ENCODE measurements at places on chromosomes 4 and X. TPM values are rescaled to one million over a fixed set of nuclear protein-coding genes. Genes with fewer than 3 reads are reported as not detected.
A peak's percentile ranks its signal among the peaks of the same experiment; 100 is the strongest.

TLR6 gene
- 2.9 TPM for total RNA-seq

GRCh38 chr4:185656467-185656931 lies 121.2 kb upstream of the PDLIM3 start:
- H3K27me3 ChIP-seq = no peaks in the 10 kb centered on the region
- DNase-seq = no peak
- peaks cover 12% of the 10 kb centered on the region for H3K36me3 ChIP-seq
- peaks cover 48% of the 10 kb centered on the region for H3K4me1 ChIP-seq
- peak overlapping the region; percentile 77 for H3K27ac ChIP-seq

NEUROG2 gene
- total RNA-seq = not detected

- H3K27me3 ChIP-seq = peaks cover 8% of the 10 kb centered on the region
- peaks cover 24% of the 10 kb centered on the region for H3K4me1 ChIP-seq
- no peaks in the 10 kb centered on the region for H3K36me3 ChIP-seq
- DNase-seq = no peak
- H3K27ac ChIP-seq = no peak overlapping the region
- no peak overlapping the region for H3K4me3 ChIP-seq
Measured at GRCh38 chr4:23876418-23877089, 13.3 kb downstream of the PPARGC1A start.

TMPRSS11E gene
- not detected for total RNA-seq

- H3K36me3 ChIP-seq = no peaks in the 10 kb centered on the region
- peaks cover 10% of the 10 kb centered on the region for H3K4me1 ChIP-seq
- no peak for DNase-seq
- no peak overlapping the region for H3K27ac ChIP-seq
- H3K27me3 ChIP-seq = no peaks in the 10 kb centered on the region
- no peak overlapping the region for H3K4me3 ChIP-seq
Measured at GRCh38 chr4:117481742-117482141, 396.4 kb upstream of the TRAM1L1 start.

GRCh38 chr4:102326951-102327350 lies 18.3 kb downstream of the SLC39A8 start:
- H3K27me3 ChIP-seq = peaks cover 3% of the 10 kb centered on the region
- peaks cover 4% of the 10 kb centered on the region for H3K36me3 ChIP-seq
- no peak overlapping the region for H3K27ac ChIP-seq
- no peaks in the 10 kb centered on the region for H3K4me1 ChIP-seq
- DNase-seq = no peak
- H3K4me3 ChIP-seq = no peak overlapping the region

DNA sequence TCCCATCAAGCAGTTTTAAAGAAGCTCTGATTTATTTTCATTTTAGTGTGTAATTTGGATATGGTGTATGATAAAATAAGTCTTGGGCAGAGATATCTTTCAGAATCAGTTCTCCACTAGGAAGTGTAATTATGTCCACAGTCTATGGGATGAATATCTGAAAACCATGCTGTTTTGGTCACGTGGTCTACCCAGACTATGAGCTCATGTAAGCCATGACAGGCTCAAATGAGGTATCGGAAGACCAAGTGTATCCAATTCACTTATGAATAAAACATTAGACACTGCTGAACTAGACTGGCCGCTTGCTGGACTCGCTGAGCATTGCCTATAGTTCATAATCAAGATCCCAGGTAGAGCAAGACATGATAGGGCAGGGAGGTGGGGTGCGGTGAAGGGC lies 50.5 kb downstream of the SOD3 start:
- no peak overlapping the region for H3K4me3 ChIP-seq
- H3K27ac ChIP-seq = no peak overlapping the region
- no peaks in the 10 kb centered on the region for H3K27me3 ChIP-seq
- DNase-seq = no peak
- H3K36me3 ChIP-seq = peaks cover 6% of the 10 kb centered on the region

PRRG1 gene
- 10.8 TPM for total RNA-seq

DNA sequence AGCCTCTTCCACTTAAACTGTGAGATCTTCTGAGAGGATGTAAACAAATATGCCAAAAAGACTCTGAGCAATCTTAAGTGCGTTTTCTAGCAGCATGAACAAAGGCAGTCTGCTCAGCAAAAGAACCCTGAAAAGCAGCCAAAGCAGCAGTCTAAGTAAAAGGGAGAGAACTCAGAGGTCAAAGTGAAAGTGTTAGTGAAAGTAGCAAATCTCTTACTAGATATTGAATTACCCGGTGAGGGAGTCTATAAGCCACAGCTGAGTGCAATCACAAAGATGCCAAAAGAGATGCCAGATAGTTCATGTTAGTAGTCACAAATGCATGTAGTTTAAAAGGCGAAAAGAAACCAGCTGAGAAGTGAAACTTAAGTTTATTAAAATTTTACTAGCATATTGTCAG lies 7.9 kb upstream of the GNRHR start:
- H3K36me3 ChIP-seq = no peaks in the 10 kb centered on the region
- no peak for DNase-seq
- no peaks in the 10 kb centered on the region for H3K27me3 ChIP-seq
- no peak overlapping the region for H3K27ac ChIP-seq
- peaks cover 10% of the 10 kb centered on the region for H3K4me1 ChIP-seq
- no peak overlapping the region for H3K4me3 ChIP-seq

ARHGEF38 gene
- total RNA-seq = not detected

DNA sequence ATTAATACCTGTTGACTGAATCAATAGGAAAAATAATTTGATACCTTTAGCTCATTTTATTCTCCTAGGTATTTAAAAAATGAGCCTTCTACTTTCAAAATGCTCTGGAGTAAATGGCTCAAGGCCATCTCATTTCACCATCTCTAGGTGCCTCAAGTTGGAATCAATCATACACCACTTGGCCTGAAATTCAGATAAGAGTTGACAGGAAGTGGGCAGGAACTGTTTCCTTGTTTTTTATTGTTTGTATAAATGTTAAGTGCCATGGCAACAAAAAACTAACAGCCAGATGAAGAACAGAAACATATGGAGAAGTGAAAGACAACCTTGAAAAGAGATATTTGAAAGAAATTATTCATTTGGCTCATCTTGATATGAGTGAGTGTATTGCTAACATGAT lies 12.4 kb downstream of the LIMCH1 start:
- H3K36me3 ChIP-seq = no peaks in the 10 kb centered on the region
- no peak overlapping the region for H3K4me3 ChIP-seq

GRCh38 chr4:184267673-184268583 lies 50.3 kb upstream of the ENPP6 start:
- DNase-seq = no peak
- H3K4me1 ChIP-seq = peaks cover 31% of the 10 kb centered on the region
- H3K36me3 ChIP-seq = no peaks in the 10 kb centered on the region
- H3K4me3 ChIP-seq = peak overlapping the region; percentile 57
- H3K27me3 ChIP-seq = no peaks in the 10 kb centered on the region

MAGEB1 gene
- not detected for total RNA-seq

DNA sequence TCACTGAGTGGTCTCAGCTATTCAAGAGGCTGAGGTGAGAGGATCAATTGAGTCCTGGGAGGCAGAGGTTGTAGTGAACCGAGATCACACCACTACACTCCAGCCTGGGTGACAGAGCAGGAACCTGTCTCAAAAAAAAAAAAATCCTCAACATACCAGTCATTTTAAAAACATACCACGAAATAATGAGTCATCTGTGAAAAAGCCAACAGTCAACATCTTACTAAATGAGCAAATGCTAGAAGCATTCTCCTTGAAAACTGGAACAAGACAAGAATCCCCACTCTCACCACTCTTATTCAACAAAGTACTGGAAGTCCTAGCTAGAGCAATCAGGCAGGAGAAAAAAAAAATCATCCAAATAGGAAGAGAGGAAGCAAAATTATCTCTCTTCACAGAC lies 104.0 kb upstream of the ARHGEF9 start:
- H3K4me1 ChIP-seq = peaks cover 10% of the 10 kb centered on the region
- H3K36me3 ChIP-seq = peaks cover 4% of the 10 kb centered on the region
- DNase-seq = no peak
- H3K27me3 ChIP-seq = no peaks in the 10 kb centered on the region
- H3K27ac ChIP-seq = peak overlapping the region; percentile 80

DNA sequence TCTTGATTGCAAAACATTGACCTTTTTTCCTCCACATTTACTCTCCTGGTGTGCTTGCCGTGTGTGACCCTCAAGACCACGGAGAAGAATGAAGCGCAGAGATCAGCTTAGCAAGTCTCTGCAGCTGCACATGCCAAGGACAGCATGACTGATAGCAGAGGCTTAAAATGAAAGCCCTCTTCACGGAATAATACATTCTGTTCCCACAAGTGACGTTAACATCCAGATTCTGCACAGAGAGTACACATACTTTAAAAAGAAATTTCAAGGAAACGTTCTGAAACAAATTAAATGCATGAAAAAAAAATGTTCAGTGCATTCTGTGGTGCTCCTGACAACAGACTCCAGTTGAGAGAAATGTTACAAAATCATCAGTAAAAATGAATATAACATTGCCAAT lies 60.9 kb downstream of the SLC7A11 start:
- no peaks in the 10 kb centered on the region for H3K27me3 ChIP-seq
- peaks cover 19% of the 10 kb centered on the region for H3K36me3 ChIP-seq
- peak overlapping the region; percentile 59 for H3K27ac ChIP-seq
- no peak for DNase-seq
- H3K4me3 ChIP-seq = no peak overlapping the region

- H3K27me3 ChIP-seq = no peaks in the 10 kb centered on the region
- H3K27ac ChIP-seq = peak overlapping the region; percentile 6
- no peak for DNase-seq
- H3K4me1 ChIP-seq = peaks cover 17% of the 10 kb centered on the region
- H3K36me3 ChIP-seq = no peaks in the 10 kb centered on the region
Measured at GRCh38 chrX:148567229-148567628, 66.8 kb downstream of the AFF2 start.

GRCh38 chr4:3347871-3348270 lies 55.0 kb downstream of the RGS12 start:
- H3K4me3 ChIP-seq = no peak overlapping the region
- H3K36me3 ChIP-seq = peaks cover 2% of the 10 kb centered on the region
- H3K4me1 ChIP-seq = peaks cover 3% of the 10 kb centered on the region
- DNase-seq = no peak

All from chondrocyte (in vitro differentiated cells).